ENCODE measurements at places on chromosomes 6 and 20.

DNA sequence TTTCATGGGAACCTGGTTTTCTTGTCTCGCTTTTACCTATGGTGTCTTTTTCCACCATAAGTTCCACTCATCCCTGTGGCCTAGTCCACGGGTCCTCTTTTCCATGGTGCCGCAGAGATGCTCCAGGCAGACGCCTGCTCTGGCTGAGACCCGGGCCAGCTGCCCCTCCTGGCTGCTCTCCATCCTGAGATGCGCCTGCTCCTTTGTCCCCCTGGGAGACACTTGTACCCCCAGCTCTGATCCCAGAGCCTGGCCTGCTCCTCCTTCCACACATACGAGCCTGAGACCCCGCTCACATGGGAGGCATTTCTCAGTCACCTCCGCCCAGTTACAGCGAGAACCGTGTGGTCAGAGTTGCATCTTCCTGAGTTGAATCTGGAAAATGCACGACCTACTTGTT is 29.6 kb downstream of the RNASET2 start:
- no peak for DNase-seq

GRCh38 chr6:33670971-33671743 is 40.3 kb downstream of the UQCC2 start:
- no peak for DNase-seq

DNA sequence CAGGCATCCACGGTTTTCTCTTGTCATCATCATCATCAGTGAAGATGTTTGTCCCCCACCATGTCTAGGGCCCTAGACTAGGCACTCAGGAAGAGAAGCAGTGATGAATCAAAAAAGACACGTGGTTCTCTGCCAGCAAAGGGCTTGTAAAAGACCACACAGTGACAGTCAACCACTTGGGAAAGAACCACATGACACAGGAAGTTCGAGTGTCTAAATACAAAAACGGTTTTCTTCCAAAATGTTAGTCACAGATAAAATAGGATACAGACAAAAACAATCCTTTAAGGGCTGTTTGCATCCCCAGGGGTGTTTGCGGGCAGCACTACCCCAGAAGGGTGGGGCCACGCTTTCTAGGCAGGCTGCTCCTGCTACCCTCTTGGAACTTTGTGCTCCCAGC is 356.8 kb upstream of the AGPAT4 start:
- DNase-seq = no peak

DNA sequence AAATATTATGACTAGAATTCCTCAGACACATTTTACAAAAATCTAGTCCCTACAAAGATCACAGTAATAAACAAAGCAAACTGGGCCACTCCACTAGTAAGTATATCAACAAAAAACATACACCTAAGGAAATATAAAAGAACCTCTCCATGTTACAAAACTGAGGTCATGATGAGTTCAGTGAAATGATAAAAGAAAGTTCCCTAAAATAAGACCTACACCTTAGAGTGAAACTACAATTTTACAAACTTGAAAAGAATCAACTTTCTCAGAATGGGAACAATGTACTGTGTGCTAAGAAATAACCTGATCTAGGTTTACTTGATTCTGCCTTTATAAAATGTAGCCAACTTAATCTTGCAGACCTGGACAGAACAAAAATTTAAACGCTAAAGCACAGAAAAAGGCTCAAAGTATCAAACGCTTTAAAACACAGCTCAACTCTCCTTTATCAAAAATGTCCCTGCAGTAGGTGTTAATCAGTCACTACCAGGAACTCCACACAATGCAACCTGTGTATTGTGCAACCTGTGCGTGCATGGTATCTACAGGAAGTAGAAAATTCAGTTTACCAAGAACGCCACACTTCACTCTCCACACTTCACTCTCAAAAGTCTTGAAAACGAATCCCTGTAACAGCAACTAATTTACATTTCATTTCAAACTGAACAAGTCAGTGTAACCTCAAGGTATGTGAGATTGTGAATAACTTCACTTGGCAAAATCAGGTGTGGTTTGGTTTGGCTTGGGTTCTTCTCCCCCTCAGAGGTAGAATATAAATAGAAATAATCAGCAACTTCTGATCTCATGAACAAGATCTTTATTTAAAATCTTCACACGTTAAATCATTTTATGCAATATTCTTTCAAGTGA is 1.8 kb downstream of the RALGAPA2 start:
- no peak for DNase-seq

DNA sequence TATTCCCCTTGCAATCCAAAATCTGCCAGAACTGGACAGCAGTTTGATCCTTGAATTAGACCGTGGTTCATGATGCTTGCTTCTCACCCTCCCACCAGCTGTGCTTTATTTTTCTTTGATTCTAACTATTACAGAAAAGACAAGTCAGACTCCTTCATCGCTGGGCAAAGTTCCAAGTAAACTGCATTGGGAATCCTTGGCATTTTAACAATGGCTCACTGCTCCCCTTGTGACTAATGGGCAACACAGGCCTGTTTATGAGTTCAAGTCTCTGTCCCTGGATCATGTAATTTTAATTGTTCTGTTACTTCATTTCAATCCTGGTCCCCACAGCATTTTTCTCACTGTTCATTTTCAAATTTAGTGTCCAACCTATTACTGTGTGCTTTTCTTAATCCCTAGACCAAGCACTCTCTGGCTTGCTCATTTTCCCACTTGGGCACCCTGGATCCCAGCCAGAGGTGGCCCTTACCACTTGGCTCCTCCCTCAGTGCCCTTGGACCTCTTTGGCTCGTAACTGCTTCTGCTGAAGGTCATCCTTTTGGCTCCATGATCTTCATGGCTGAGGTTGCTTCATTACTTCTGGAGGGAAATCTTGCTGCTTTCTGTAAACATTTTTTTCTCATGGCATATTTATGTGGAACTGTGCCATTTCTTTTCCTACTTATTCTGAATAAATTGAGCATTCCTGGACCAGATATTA is 32.8 kb downstream of the PSMB9 start:
- DNase-seq = no peak

- DNase-seq = no peak
These were observed 68.5 kb downstream of the MRPL14 start for GRCh38 chr6:44058617-44059358.

DNA sequence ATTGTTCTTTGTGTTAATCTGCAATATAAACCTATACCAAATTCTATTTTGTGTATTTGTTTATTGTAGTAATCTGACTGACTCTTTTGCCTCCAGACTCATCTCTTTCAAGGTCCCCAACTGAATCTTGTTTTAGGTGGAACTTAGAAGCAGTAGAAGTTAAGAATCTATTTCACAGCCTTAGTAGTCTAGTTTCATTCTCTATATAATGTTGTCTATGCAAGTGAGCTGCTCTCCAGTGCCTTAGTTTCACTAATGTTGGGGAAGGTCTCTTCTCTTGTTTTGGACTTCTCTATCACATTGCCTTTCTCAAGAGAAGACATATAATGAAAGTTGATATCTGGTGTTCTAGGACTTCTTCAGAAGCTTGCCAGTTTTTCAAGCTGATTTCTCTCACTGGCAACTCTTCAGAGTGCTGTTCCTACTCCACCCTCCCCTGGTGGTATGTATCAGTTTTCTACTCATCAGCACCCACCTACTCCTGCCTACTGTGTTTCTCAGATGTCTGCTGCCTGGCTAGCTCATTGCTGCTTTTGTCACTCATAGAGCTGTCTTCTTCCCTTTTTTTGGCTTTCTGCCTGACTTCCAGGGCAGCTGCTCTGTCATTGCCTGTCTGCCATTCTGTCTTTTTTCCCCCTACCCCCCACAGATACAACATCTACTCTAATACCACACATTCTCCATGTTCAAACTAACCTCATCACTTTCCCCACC is 82.1 kb downstream of the PTPRA start:
- DNase-seq = no peak

DNA sequence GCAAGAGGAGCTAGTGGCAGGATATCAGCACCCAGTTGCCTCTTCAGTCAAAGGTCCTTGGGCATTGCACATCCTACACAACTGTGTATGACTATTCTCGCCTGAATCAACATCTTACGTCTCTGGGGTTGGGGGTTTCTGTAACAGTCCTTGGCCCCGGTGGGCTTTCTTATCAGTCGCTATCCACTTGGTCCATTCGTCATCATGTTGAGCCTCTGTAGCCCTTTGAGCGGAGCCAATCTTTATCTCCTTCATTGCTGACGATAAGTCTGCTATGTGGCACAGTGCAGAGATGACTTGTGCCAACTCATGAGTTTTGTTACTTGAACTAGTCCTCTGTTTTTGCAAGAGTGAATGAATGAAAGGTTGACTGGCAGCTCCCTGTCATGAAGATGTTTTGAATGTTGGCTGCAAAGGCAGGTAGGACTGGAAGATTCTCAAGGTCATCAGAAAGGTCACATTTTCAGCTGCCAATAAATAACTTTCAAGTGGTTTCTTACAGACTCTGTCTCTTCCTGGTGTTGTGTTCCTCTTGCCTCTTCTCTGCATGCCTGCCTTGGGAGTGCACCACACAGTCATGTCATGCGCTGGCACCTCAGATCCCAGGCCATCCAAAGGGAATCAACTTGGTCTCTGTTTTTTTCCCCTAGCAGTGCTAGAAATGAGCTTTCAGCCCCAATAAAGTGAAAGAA is 238.9 kb downstream of the SLC24A3 start:
- no peak for DNase-seq

DNA sequence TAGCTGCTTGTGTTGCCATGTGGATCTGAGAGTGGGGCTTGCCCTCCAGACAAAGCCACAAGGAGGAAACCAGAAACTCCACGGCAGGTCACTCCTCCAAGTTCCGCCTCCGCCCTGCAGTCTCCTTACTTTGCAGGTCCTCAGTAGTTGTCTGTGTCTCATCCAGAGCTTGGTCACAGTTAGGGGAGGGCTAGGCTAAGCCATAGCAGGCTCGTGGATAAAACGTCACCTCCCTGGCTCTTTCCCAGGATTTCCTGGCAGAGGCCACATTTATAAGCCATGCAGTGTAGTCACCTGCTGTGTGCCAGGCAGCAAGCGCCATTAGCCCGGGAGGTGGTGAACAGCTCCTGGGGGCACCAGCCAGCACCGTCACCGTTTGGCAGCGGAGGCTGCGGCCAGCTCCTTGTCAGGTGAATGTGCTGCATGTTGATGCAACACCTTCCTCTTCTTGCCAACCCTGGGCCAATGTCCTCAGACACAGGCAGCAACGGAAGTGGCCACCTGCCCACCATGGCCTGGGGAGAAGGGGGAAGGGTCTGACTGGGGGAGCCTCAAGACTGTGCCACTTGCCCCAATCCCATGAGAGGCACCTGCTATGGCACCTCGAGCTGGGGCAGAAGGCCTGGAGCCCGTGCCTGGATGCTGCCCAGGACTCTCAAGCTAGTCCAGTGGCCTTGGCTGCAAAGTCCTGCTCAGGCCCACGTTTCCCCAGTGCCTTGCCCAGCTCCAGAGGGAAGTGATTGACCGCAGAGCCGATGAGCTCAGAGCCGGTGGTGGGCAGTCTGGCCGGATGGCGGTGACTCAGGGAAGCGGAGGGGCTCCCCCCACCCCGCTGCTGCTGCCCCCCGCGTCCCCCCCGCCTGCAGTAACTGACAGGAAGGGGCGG is 39.0 kb upstream of the SLCO4A1 start:
- DNase-seq = no peak

GRCh38 chr20:44861531-44862006 is 23.9 kb upstream of the YWHAB start:
- DNase-seq = no peak

- DNase-seq = no peak
These were observed 111.2 kb upstream of the SUPT3H start for GRCh38 chr6:45488889-45489288.

GRCh38 chr6:62283796-62284411 is 2.1 kb downstream of the KHDRBS2 start:
- DNase-seq = no peak

- DNase-seq = no peak
These were observed 37.2 kb downstream of the GTF2H5 start for GRCh38 chr6:158205169-158205944.

- no peak for DNase-seq
These were observed 20.1 kb downstream of the NT5E start for GRCh38 chr6:85470023-85470410.

GRCh38 chr6:36873612-36874442 is 776 bp downstream of the PPIL1 start:
- no peak for DNase-seq

DNA sequence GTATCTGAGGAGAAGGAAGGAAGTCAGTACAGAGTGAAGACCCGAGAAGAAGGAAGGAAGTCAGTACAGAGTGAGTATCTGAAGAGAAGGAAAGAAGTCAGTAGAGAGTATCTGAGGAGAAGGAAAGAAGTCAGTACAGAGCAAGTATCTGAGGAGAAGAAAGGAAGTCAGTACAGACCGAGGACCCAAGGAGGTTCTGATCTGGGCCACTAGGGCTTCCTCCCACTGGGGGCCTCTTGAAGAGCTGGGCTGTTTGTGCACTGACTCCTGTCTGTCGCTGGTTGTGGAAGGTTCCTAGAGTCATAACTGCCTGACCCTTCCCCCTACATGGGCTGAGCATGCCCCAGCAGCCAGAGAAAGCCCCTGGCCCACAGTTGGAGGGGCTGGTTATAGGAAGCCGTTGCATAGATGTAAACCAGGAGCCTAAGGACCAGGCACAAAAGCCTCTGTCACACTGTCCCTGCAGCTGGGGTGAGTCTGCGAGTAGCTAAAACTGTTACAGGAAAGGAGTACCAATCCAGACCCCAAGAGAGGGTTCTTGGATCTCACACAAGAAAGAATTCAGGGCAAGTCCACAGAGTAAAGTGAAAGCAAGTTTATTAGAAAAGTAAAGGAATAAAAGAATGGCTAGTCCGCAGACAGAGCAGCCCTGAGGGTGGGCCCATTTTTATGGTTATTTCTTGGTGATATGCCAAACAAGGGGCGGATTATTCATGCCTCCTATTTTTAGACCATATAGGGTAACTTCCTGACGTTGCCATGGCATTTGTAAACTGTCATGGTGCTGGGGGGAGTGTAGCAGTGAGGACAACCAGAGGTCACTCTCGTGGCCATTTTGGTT is 395.9 kb downstream of the PREX1 start:
- DNase-seq = no peak

DNA sequence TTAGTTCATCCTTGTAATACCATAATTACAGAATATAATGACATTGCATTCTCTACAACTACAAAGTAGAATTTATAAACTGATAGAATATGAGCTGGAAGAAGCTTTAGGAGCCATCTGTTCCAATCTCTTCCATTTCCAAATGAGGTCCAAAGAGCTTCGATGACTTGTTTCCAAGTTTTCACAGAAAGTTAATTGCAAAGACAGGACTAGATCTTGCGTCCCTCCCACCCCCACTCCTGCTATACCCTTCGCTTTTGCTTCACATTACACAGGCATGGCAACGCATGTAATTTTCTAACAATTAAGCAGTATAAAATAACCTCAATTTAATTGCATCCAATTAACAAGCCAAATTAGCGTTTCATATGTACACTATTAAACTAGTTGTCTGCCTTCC is 7.0 kb downstream of the HIVEP2 start:
- no peak for DNase-seq
